GM04503 (cell line): ENCODE measurements at places on chromosomes 2 and 18.

- peak; percentile 19 for DNase-seq
Measured at GRCh38 chr2:200860092-200860795, 4.2 kb downstream of the CLK1 start.

DNA sequence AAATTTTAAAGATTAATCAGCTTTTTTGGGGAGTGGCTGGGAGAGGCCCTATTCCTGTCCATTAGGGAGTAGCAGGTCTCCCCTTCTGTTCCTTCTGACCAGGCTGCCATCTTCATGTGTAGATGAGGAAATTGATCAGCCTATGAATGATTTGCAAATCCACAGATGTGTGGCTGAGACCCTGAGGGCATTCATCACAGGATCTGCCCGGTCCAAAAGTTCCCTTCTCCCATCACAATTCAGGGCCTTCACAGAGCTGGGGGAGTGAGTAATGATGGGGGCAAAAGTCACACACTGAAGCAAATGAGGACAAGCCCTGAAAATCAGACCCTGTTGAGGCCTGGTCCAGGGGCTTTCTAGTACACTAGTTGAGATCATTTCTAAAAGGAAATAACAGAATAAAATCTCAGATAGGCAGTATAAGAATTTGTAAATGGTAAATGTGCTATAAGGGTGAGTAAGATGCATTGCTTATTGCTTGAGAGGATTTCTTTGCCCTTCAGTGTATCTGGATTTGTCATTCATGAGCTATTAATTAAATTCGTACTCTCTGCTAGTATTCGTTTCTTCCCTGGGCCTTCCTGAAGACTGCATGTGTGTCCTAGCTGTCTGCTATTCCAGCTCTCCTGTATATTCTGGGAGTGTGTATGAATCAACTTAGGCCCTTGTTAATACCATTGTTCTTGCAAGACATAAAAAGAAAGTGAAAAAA is 53.2 kb downstream of the SETBP1 start:
- DNase-seq: no peak

DNA sequence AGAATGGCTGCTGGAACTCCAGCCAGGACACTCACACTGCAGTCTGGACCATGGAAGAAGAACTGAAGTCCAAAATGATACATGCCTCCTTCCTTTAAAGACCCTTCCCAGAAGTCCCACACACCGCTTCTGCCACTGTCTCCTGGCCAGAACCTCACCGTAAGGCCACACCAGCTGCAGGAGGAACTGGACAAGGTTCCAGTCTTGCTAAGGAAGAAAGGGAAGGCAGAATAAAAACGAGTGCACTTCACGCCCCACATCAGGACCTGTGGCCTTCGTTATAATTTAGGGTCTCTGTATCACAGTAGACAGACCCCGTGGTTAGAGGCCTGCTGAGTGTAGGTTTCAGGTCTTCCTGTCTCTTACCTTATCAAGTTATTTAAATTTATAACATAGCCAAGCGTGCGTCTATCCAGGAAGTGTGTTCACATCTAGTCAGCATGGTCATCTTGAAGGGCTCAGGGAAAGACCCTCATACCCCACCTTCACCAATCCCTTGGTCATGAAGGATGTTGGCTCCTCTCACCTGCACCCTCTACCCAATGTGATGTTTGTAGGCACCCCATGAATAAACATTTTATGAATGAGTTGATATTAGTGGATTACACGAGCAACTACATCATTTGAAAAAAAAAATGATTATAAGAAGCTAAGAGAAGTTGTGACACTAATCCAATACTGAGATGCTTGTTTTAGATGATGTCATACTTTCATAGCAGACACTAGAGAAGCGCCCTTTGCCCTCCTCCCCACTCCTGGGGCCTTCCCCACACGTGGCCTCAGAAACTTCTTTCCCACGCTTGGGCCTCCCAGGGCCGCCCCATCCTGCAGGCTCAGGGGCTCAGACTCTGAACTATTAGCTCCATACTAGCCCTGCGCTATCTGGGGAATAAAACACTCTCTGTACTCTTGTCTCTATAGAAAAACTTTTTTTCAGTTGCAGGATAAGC is 157.6 kb downstream of the FAM210A start:
- DNase-seq: no peak

DNA sequence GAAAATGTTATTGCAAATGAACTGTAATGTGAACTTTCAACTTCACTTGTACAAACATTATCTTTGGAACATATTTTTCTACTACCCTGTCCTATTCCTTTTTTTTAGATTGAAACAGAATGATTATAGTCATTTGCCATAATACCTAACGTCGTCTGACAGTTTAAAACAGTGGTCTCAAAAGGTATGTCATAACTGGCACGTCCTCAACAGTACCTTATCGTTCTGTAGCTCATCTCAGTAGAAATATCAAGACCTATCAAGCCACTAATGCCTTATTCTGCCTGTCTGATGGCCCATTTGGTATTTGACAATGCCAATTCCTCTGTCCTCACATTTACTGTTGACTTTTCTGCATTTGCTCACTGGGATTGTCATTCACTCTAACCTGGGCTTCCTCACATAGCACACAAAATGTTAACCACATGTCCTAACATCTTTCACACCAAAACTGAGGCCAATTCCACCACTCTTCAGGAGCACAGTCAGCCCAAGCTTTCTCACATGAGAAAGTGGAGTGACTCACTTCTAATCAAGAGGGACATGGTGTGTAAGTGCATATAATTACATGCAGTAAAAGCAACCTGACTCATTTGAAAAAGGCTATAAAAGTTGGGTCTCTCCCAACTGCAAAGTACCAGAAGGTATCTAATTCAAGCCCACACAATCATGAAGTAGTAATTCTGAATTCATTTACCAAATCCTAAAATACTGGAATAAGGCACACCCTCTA is 34.8 kb downstream of the DNER start:
- DNase-seq: no peak
